Epithelial cell of proximal tubule (primary cell): ENCODE measurements at places on chromosomes 6 and 20.

DNA sequence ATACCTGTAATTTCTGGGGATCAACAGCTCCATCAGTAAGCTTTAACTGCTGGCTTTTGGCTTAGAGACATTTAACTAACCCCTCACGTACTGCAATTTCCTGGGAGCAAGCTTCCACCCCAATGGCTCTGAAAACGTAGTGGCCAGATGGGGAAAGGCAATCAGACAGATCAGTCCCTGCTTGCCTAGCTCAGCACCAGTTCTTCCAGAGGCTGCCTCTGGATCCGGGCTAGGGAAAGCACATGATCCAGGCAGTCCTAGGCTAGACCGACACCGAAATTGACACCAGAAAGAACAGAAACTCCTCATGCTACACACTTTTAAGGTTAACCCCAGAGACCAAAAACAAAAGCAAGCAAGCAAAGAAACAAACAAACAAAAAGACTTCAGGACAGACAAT, 13.3 kb downstream of the PREP start:
- DNase-seq: no peak

DNA sequence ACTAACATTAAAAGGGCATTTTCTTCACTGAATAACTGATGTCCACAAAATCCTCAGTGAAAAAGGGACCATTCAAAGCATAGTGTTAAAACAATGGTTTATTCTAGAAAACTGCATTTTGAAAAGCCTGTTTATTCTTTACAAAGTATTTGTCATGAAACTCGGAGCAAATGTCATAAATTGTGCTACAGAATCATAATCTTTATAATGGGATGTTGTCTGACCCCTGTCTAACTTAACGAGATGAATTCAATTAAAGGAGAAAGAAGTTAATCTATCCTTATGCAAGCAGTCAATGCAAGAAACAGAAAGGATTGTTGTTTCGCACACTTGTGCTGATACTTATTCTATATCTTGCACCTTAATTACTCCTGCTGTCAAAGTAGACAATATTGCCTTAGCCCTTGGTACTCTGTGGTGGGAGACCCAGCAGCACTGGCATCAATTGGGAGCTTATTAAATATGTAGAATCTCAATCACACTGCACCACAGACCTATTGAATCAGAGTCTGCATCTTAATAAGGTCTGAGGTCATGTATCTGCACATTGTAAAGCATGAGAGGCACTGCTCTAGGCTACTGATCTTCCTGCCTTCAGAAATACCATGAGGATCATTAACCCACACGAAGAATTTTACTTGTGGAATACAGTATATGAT, 708.3 kb downstream of the HDGFL1 start:
- DNase-seq: no peak

- DNase-seq: no peak
These were observed 40.1 kb downstream of the DEFB114 start for GRCh38 chr6:49923826-49924225.

DNA sequence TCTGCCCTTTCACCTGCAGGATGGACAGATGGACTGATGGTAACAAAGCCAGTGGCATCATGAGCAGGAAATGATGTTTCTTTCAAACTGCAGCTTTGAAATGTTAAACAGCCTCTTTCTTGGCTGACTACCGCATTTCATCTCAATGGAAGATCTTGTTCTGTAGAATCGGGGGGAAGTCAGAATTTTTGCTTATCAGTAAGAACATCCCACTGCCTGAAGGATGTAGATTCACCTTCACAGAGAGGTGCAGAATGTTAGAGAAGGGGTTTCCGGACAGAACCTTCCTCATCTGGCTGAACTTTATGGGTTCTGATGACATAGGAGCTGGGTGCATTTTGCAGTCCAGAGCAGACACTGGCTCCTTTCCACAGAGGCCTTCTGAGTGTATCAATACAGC, 32.7 kb downstream of the GGTLC1 start:
- DNase-seq: no peak

- DNase-seq: no peak
These were observed 129.6 kb downstream of the SYNDIG1 start for GRCh38 chr20:24598996-24599395.

DNA sequence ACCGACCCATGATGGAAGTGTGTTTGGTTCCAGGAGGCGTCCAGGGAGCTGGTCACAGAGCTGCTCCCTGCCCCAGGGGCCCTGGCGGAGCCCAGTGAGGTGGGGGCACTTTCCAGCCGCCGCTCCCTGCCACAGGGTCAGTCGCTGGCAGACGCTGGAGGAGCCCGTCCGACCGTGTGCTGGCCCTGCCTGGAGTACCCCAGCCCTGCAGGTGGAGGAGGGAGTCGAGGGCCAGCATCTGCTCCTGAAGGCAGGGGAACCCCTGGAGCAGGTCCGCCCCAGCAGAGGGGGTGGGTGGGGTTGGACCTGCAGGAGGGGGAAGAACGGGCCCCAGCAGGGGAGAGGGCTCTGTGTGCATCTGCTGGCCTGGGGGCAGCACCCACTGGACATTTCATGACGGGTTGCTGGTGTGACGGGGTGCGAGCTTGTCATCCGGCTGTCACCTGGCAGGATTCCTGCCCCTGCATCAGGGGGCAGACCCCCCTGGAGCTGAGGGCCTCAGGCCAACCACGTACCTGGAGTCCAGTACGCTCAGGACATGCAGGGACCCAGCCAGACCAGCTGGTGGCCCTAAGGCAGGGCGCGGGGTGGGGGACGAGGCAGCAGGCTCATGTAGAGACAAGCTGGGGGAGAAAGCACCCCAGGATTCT, 32.3 kb upstream of the GATA5 start:
- no peak for DNase-seq
